ENCODE measurements at places on chromosomes 1 and 21.

DNA sequence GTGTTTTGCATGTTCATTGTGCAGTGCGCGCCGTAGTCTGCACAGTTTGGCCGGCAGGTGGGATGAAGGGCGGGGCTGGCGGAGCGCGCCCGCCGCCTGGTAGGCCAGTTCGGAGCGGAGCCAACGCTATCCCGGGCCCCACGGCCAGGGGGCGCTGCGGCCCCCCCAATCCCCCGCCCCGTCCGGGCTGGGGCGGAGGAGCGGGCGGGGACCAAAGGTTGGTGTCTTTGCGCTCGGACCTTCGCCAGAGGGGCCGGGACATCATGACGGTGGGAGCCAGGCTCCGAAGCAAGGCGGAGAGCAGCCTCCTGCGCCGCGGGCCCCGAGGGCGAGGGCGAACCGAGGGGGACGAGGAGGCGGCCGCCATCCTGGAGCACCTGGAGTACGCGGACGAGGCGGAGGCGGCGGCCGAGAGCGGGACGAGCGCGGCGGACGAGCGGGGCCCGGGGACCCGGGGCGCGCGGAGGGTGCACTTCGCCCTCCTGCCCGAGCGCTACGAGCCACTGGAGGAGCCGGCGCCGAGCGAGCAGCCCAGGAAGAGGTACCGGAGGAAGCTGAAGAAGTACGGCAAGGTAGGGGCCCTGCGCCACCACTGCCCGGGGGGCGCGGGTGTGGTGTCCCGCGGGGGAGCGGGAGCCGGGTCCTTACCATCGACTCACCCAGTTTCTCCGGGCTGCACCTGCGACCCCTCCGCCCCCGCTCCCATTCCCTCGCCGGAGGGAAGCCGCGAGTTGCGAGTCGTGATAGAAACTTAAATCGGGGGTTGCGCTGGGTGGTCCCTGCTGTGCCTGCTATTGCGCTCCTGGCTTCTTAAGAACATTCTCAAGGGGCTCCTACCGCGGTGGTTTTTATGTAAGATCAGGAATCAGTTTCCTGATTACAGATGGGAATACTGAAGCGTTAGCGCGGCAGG, at the start of gene C1orf115:
TSS of gene C1orf115 (plus strand) at position 224 of the 913 bp plus-strand sequence. CDS start at position 264, 40 bp downstream.
- DNase-seq, result peak; percentile 76

DNA sequence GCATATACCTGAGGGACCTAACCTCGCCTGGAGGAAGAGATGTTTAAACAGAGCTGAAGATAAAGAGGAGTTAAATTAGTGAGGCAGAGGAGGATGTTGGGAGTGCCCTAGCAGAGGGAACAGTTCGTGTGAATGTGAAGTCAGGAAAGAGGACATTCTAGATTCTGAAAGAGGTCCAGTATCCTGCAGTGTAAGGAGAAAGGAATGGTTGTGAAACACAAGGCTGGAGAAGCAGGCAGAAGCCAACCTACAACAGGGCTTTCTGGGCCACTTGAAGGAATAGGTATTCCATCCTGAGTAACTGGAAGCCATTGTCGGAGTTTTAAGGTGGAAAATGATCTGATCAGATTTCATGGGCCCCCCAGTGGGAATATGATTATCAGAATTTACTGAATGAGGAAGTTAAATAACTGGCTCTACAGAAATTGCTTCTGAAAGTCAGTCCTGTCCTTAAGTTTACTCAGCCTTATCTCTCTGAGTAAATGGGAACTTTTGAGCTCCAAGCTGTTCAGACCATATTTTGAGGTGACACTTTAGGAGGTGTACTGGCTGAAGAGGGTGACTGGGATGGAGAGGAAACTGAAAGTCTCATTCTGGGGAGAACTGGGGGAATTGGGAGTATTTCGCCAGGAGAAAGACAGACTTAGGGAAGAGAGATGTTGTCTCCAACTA, 24.4 kb upstream of the FAAH start:
- no peak for DNase-seq

GRCh38 chr1:239816081-239816782, 275.5 kb upstream of the FMN2 start:
- DNase-seq, result no peak

GRCh38 chr1:66539491-66539890, 5.5 kb downstream of the SGIP1 start:
- no peak for DNase-seq

DNA sequence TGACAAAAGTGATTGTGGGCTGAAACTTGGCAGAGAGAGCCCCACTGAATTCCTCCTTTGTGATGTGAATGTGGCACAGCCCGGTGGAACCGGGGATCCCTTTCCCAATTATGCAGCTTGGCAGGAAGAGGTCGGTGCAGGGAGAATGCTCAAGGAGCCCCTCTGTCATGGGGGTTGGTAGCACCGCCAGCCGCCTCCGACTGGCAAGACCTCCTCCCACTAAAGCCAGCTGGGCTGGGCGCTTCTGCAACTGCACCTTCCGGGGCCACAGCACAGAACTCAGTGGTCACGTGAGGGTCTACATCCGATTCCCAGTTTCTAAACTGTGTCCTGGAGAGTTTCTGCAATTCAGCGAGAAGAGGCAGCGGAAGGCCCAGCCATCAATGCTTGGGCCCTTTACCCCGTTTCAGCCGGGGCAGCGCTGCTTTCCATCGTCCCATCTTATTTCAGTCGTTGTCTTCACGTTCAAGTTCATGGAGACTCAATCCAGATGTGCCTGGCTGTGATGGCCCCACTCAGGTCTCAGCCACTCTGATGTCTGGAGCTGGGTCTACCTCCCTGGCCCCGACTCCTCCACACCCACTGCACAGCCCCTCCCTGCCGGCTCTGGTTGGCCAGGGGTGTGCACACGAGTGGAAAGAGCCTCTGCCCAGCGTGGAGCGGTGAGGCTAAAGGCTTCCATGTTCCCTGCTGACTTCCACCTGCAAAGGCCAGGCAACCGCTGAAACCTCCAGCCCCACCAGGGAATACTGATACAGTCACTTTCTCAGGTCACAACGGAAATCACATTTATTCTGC, 39.8 kb upstream of the FHAD1 start:
- DNase-seq, result no peak

- peak; percentile 10 for DNase-seq
Observed at GRCh38 chr1:148263906-148264255, 111.8 kb upstream of the NBPF11 start.

GRCh38 chr1:115679141-115679611, 37.4 kb downstream of the VANGL1 start:
- no peak for DNase-seq

DNA sequence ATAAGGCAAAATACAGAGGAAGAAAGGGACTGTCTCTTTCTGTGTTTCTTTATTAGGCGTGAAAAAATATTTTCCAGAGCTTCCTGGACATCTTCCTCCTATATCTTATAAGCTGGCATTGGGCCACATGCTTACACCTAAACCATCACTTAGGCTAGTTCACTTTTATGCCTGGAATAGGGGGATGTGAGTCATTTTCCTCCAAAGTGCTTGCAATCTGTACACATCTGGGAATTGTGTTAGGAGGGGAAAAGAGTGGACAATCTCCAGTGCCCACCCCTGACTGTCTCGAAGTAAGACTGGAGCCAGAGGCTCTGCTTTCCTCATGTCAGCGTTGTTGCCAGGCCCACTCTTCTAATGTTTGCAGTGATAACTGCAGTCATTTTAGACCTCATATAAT, 29.9 kb downstream of the GIPC2 start:
- DNase-seq, result no peak

DNA sequence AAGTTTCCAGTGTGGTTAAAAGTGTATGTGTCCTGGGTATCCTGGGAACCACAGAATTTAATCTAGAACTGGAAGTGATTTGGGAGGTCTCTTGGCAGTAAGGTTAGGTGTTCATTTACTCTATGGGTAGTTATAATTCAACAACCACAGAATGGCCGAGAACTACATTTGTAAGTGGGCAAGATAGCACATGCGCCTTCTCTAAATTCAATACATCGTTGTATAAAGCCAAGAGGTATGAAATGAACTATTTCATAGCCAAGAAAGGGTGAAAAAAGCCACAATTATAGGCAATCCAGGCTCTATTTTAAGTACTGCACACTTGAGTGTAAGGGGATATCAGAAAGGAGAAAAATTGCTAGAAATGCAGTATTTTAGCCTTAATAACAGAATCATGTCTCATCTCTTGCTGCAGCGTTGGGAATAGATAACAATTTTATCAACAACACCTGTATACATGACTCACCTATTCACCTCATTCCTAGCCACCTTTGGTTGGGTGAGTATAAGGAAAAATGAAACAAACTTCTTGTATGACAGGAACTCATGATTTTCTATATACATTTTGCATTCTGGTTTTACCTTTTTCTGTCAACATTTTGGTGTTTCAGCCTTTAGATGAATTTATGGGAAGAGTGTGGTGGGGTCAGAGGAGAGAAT, 4.5 kb downstream of the SDCCAG8 start:
- no peak for DNase-seq

DNA sequence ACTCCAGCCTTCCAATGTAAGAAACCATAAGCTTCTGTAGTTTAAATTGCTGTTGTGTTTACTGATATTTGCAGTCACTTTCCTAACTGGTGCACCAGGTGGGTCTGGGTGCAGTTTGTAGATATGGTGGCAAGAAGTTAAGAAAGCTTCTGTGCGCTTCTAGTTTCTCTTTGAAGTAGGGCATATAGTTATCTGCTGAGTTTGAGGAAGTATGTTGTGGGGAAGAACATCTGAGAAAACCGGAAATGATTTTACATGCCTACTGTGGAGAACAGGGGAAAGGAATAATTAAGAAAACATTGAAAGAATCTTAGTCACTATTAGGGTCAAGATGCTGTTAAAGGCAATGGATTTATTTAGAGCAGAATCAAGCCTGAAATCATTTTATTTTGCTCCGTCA, 14.9 kb upstream of the SLC44A5 start:
- no peak for DNase-seq

- no peak for DNase-seq
Observed at GRCh38 chr1:177981200-177981599, 11.3 kb upstream of the SEC16B start.

DNA sequence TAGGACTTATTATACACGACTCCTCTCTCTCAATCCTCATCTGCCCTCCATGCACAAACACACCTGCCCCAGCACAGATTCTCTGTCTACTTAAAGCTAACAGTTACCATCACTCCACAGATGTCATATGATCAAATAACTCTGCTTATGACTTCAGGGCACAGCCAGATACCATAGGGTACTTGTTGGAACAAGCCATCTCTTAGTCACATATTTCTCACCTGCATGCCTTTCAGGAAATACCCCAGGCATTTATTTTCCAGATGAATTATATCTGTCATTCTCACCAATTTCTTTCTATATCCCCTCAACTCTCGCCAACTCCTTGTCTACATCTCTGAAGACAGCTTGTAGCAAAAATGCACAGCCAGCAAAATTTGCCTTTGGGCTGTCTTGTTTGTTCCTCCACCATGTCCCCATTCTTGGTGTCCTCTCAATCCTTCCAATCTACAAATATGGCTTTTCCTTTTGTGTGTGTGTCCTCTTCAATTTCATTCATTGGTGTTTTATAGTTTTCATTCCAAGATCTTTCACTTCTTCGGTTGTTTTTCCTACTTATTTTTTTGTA, 353.9 kb upstream of the CAMK1G start:
- DNase-seq, result no peak

DNA sequence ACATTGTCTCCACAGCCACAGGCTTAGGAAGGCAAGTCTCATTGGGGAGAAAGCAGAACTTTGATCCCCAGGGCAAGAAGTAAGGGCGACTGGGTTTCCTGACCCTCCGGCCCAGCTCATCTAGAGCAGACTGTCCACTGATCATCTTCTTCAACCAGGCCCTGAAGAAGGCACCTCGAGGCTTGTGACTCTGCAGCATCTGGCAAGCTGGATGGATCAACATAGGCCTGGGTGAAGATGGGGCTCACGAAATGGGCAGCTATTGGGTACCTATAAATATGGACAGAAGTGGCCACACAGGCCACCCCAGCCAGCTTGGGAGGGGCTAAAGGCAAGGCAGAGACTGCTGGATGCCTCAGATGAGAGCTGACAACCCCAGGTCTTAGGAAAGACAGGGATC, 13.0 kb downstream of the TAL1 start:
- DNase-seq, result no peak

- peak; percentile 12 for DNase-seq
Observed at GRCh38 chr1:41639332-41639936, 155.0 kb upstream of the EDN2 start.

GRCh38 chr21:28489821-28490350, 502.8 kb downstream of the LTN1 start:
- no peak for DNase-seq

DNA sequence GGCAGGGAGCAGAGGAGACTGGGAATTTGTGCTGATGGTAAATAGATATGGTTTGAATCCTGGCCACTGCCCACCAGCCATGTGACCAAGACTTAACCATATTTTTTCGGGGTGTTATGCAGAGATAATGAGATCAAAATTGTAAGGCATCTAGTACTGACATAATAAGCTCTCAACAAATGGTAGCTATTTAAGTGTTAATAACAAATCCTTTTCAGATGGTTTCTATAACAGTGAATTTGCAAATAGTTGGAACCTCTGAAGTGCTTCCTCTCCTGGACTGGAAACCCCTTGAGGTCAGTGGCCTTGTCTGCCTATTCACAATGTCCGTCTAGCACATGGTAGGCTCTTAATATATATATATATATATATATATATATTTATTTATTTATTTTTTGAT, 64.7 kb downstream of the MDM4 start:
- no peak for DNase-seq

DNA sequence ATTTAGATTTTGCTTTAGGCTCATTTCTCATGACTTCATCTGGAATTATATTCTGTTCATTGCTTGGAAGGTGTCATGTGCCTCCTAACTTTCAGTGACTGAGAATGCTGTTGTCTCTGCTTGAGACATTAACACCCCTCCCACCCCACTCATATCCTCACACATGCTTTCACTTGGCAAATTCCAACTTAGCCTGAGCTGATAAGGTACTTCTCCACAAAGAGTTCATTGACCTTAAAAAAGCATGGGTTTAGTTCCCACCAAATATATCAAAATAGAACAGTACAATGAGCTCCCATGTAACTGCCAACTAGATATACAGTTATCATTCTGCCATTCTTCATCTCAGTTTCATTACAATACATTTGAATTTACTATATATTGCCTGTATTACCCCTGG, 576.5 kb upstream of the ADGRL2 start:
- no peak for DNase-seq

GRCh38 chr1:169802888-169803287, 8.2 kb upstream of the METTL18 start:
- no peak for DNase-seq

DNA sequence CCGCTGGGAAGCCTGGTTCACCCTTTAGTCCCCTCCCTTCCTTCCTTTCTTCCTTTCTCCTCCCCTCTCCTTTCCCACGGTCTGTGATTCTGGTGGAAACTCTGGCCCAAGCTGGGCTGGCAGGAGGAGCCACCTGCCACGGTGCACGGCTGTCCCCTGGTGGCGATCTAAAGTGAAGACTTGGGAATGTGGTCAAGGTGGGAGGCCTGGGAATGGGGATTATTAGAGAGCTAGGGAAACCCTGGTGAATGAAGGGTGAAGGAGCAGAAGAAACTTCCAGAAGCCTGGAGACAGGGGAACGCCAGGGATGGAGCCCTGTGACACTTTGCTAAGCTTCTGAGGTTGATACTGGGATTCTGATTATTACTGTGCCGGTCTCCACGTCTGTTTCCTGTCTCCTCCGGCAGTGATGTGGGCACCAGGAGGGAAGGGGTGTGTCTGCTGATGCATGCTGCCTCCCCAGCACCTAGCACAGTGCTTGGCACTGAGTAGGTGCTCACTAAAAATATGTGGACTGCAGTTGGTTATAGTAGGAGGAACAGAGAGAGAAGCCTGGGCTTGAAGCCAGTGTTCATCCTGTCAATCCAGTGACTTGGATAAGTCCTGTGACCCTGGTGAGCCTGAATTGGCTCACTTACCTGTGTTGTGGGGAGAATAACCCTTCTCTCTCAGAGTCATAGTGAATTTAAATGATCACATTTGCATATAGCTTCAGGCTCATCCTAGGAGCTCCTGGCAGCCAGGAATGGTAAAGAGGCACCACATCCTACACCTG, 71.2 kb upstream of the NBPF3 start:
- peak; percentile 79 for DNase-seq
